Myocyte (in vitro differentiated cells): ENCODE measurements at places on chromosomes 5 and 9. TPM values are rescaled to one million over a fixed set of nuclear protein-coding genes. Genes with fewer than 3 reads are reported as not detected.

CD274 gene
- total RNA-seq, result 0.78 and 0.94 TPM in 2 replicates

HTR4 gene
- total RNA-seq, result not detected in 2 replicates

DNA sequence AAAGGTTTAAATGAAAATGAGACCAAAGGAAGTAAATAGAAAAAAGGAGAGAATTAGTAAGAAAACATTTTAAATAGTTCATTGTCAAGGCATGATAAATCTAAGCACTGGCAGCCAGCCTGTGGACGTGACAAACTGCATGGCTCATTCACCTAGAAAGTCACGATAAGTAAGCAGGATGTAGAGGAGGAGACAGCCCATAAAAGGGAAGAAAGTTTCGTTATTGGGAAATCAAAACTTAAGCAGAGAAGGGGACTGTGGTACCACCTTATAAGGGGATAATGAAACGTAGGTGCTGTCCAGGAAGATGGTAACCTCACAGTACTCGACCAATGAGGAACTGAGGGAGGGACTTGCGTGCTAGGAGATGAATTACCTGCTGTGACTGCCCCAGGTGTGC is 494.5 kb upstream of the GRAMD2B start:
- no peak for DNase-seq

DNA sequence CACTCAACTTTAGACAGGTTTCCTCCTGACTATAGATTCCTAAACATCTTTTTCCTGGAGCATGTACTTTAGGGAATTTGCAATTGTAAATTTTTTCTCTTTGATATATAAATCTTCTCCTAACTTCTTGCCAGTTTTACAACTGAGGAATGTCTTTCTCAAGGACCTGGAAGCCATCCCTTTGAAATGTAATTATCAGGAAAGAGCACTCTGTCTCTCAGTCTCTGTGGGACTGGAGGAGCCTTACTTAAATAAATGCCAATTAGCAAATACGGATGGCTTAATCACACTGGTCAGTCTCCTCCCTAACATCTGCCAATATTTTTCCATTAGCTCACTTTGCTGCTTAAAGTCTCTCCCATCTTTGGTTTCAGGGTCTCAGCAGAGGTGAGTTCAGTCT is 344.3 kb upstream of the ARRDC3 start:
- DNase-seq, result no peak

DNA sequence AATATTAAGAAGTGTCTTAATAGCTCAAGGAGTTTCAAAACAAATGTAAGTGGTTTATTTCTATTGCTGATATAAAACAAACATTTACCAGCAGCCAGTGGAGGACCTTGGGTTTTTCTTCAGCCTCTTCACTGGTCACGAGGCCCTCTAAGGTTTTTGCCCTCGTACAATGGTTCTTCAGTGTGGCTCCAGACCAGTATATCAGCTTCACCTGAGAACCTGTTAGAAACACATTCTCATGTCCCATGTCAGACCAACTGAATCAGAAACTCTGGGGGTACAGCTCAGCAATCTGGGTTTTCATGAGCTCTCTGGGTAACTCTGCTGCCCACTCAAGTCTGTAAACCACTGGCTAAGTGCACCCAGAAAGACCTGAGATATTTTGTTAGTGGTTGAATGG is 12.9 kb downstream of the WWC1 start:
- no peak for DNase-seq

- peak; percentile 94 for DNase-seq
Observed at GRCh38 chr5:14156650-14157492, 13.7 kb downstream of the TRIO start.
